Fibroblast of mammary gland (primary cell): ENCODE measurements at places on chromosomes 2 and 18.

- DNase-seq = no peak
These were observed 15.4 kb upstream of the OTOS start for GRCh38 chr2:240155745-240156390.

- DNase-seq = no peak
These were observed 82.3 kb downstream of the ARL4C start for GRCh38 chr2:234414596-234414995.

DNA sequence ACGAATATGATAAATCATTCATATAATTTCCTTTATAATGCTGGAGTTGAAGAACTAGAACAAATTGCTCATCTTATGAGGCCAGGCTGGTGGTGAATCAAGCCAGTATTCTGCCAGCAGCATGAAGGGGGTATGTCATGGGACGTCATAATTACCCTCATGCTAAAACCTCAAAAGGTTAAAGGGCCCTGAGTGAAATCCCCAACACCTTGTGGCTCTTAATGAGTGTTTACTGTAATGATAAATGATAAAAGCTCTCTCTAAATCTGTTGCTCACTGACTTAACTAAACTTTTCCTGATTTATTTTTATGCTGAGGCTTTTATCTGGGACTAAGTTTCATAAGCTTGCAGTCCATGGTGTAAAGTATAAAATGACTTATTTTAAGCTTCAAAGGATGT is 18.3 kb upstream of the NEDD4L start:
- DNase-seq = peak; percentile 72

GRCh38 chr2:178473931-178474330 is 4.5 kb downstream of the FKBP7 start:
- DNase-seq = peak; percentile 26

- peak; percentile 70 for DNase-seq
These were observed 8.0 kb downstream of the IRS1 start for GRCh38 chr2:226791487-226792081.

DNA sequence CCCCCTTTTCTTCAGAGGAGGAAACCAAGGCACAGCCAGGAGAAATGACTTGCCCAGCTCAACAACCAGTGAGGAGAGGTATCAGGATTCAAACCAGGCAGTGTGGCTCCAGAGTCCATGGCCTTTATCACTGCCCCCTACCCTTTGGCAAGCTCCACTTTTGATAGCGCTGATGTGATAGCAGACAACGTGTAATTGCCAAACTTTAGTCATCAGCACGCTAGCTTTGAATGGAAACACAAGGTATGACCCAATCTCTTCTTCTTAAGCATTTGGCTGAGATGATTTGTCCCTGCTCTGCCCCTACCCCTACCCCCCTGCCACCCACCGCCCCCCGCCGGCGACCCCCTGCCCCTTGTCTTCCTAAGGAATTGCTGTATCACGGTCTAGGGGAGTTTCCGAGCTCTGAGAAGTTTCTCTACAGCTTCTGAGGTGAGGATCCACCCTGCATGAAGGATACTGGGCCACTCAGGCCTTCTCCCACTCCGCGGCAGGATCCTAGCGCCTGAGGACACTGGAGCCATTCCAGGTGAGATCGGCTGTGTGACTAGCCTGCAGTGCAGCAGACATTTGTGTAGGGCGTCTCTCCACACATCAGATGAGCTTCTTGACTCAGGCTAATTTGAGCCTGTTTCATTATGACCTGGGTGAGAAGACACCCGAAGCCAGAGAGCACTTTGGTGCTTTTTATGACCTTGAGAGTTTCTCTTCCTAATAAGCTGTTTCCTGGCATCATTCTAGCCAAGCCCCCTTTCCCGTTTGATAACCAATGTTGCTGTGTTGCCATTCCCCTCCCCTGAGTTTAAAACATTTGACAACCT is 75.1 kb upstream of the MAP4K4 start:
- no peak for DNase-seq

DNA sequence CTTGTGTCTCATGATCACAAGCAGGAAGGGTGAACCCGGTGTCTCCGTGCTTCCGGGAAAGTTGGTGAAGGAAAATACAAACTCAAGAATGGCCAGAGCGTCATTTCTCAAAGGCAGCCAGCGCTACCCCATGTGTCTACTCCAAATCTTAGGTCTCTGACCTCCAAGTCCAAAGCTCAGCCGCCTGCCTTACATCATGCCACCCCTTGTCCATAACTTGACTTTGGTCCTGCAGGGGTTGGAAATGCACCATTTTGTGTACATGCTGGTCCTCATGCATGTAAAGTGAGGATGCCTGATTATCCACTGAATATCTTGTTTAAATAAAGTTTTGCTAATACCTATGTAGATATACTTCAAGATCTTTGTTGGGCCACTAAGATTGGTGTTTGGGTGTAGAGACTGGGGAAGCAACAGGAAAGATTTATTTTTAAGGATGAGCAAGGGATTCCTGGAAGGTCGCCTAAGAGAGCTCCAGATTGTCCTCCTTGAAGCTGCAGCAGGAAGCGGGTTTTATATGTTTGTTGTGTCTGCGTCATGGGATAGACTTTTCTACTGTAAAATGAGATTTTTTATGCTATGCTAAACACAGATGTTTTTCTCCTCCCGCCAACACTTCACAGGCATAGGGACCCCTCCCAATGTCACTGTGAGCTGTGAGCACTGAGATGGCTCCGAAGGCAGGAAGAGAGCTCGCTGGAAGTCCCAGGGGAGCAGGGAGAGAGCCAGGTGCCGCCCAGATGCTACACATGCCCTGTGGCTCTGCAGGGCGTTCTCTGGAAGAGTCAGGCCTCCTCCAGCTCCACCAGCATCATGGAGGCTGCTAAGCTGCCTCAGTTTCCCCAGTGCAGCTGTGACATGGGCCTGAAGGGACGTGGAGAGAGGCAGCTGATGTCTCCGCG is 176.2 kb upstream of the HDAC4 start:
- no peak for DNase-seq

DNA sequence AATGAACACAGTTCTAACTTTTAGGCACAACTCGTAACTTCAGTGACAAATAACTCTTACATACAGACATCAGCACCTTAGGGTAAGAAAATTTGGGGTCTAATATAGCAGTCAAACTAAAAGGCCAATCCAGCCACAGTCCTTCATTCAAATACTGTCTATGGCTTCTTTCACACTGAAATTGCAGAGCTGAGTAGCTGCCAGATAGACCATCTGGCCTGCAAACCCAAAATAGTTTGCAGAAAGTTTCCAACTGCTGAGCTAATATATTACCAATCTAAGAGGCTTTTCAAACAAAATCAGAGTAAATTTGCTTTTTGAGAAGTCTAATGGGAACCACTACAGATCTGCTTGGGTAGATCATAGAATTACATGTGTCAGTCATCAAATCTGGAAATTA is 183.4 kb downstream of the GALR1 start:
- DNase-seq = no peak

DNA sequence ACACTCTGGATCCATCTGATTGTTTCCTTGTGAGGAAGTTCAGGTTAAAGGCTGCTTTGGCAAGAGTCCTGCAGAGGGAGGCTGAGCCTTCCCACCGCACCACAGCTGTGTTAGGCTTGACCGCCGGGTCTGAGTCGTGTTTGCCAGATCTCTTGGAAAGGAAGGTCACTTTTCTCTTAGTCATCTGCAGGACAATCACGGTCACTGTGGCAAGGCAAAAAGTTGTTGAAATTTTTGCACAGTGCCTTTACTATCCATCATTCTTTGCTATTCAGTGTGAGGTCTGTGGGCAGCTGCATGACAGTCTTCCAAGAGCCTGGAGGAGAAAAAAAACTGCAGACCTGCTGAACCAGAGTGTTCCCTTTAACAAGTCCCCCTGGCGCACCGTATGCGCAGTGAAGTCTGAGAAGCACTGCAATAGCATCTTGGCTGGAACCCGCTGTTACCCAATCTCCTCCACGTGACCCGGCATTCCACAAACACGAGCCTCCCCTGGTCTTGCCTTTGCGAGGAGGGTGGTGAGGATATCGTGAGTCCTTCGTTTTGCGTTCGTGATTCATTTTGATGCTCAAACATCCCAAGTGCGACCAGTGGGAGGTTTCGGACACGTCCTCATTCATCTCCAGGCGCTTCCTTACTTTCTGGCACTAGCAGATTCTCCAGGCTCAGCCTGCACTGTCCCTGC is 23.0 kb downstream of the BIN1 start:
- peak; percentile 99 for DNase-seq

- DNase-seq = no peak
These were observed 7.1 kb downstream of the CATIP start for GRCh38 chr2:218363736-218364135.

DNA sequence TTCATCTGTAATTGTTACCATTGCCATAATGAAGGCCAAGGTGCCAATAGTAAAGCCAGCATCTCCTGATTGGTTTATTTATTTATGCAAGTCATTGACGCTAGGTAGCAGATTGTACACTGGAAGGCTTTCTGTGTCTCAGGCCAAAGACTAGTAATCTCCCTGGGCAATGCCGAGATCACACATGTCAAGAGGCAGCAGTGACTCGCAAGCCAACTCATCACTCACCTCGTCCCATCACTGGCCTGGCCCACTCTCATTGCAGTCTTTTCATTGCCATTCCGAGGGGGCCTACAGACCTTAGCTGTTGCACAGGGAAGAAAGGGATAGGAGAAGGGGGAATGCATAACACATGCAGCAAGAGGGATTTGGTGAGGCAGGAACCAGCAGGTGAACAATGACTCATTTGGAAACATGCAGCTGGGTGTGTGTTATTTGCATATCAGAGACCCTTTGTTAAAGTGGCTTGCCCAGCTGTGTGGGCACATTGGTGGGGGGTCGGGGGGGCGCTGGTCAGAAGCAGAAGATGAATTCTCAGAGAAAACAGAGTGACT is 448.7 kb upstream of the HNRNPA3 start:
- no peak for DNase-seq

GRCh38 chr18:75858754-75859153 is 431.3 kb upstream of the SMIM21 start:
- no peak for DNase-seq

DNA sequence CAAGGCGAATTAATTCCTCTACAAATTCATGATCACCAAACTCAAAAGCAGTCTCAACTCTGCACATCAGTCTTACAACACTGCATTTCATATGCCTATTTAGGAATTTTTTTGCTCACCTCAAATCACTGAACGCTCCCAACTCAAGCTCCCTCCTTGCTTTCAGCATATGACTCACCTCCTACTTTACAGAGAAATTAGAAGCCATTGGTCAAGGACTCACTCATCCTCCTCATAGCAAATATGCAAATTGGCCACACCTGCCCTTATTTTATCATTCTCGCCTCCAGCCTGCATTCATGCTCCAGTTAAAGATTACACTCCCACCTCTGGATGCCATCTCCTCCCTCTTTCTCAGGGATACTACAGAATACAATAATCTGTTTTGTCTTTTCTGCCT is 148.8 kb downstream of the MBD2 start:
- no peak for DNase-seq

DNA sequence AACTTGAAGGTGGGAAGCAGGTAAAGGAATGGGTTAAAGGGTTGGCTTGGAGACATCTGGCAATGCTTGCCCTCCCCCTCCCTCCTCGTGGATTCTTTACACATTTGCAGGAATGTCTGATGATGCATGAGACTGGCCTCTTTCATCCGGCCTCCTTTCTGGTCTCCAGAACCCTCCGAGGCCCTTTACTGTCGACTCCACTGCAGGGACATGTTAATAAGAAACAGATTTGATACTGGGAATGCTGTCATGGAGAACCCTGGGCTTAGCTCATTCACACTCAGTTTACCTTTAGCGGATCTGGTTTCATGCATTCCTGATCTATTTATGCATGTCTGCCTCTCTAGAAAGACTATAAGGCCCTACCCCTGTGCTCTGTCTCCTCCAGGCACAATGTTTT is 238.7 kb downstream of the TGIF1 start:
- peak; percentile 99 for DNase-seq

- DNase-seq = no peak
These were observed 72.4 kb upstream of the TNP1 start for GRCh38 chr2:216932113-216932862.

DNA sequence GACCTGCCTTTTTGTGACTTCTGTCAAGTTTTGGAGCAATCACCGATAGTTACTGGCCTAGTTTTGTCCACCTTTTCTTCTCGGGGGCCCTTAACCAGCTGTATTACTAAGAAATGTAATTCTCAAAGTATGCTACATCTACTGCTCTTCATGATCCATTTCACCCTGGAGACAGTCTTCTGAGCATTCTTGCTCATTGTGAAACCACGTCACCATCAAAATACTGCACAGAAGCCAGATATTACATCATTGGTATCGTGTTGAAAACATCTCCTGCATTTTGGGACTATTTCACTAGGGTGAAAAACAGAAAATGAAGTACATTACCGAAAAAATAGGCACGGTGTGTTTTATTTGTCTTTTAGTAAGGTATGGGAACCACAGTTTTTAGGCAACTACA is 11.7 kb downstream of the LYPD6B start:
- peak; percentile 64 for DNase-seq

DNA sequence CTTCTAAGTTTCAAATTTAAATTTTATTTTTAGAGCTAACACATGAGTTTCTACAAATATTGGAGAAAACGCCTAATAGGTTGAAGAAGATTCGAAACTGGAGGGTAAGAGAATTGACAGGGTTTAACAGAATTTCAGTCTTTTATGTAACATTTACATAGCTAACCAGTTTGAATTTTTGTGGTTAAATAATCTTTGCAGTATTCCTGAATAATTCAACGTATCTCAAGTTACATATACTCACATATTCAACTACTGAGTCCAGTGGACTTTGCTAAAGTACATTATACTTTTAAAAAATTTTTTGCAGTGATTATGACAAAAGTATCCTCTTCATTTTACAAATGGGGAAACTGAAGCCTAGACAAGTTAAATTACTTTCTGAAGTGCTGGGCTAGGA is 34.0 kb downstream of the CCNT2 start:
- DNase-seq = no peak

DNA sequence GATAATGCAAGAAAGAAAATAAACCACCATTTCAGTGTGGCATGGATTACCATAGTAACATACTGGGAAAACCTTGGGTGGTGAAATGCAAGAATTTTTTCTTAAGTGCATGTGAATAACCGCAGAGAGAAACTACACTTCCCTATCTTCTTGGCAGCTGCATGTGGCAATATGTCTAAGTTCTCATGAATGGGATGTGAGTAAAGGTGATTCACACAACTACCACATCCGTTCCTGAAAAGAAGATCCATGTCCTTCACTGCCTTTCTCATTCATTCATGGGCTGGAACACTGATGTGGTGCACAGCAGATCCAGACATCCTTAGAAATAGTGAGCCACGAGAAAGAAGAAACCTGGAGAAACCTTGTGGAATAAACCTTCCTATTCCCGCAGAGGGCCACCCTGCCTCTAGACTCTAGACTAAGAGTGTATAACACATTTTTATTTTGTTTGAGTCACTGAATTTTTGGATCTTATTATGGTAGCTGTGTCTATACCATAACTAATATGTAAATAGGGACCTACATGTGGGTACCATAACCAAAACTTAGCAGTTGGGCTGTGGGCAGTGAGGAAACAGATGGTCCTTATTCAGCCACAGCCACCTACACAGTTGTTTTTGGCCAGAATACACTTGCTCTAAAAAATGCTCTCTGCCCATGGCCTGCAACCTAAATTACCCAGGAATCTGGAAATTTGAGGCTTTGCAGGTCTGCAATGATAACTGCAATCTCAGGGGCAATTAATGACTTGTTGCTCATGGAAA is 573.3 kb downstream of the LRP1B start:
- peak; percentile 91 for DNase-seq
